K562 (cell line): ENCODE measurements at places on chromosomes 5 and 9.

GRCh38 chr5:136188859-136189258 is 4.1 kb downstream of the SMIM32 start:
- H3K4me3 ChIP-seq, result no peak overlapping the region
- H3K27ac ChIP-seq, result no peak overlapping the region
- H3K27me3 ChIP-seq, result no peaks in the 10 kb centered on the region
- H3K36me3 ChIP-seq, result no peaks in the 10 kb centered on the region
- DNase-seq, result peak; percentile 40

GRCh38 chr9:77325058-77325457 is 147.7 kb downstream of the VPS13A start:
- no peak overlapping the region for H3K27ac ChIP-seq
- no peaks in the 10 kb centered on the region for H3K4me1 ChIP-seq
- DNase-seq, result no peak
- no peaks in the 10 kb centered on the region for H3K27me3 ChIP-seq

DNA sequence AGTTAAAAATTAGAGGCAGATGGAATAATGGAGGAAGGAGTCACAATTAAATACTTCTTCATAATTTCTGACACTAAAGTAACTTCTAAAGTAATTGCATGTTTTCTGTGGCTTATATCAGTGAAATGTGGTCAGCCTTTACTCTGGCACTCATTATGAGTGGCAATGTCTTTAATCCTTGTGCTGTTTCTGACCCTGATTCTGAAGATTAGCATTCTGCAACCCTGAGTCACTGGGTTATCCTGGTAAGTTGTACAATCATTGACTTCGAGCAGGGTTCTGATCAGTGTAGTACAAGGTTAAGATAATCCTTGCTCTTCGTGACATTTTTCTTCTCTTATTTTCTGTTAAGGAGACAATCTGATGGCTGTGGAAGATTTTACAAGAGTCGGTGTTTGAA is 379.4 kb upstream of the RORB start:
- no peaks in the 10 kb centered on the region for H3K36me3 ChIP-seq
- no peaks in the 10 kb centered on the region for H3K4me1 ChIP-seq
- no peak overlapping the region for H3K27ac ChIP-seq
- H3K27me3 ChIP-seq, result no peaks in the 10 kb centered on the region

- H3K36me3 ChIP-seq, result no peaks in the 10 kb centered on the region
- DNase-seq, result no peak
- no peaks in the 10 kb centered on the region for H3K27me3 ChIP-seq
- H3K4me1 ChIP-seq, result no peaks in the 10 kb centered on the region
Observed at GRCh38 chr5:120808606-120809005, 344.5 kb downstream of the PRR16 start.

DNA sequence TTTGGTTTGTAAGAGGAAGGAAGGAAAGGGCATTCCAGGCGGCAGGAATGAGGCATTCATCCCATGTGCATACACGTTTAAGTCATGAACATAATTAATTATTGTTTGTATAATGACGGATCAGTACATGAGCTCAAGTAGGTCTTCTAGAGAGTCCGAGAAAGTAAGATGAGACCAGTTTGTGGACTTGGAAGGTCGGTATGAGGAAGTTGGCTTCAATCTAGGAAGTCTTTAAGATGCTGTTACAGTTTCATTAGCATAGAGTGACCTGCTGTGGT is 2.1 kb downstream of the GTF3C4 start:
- DNase-seq, result no peak
- peaks cover 3% of the 10 kb centered on the region; the same call in 2 of the 3 replicates for H3K4me1 ChIP-seq
- H3K4me3 ChIP-seq, result no peak overlapping the region
- H3K36me3 ChIP-seq, result peaks cover 52% of the 10 kb centered on the region
- no peak overlapping the region; the same call in 2 of the 3 replicates for H3K27ac ChIP-seq

GRCh38 chr5:128615578-128615977 is 77.5 kb upstream of the FBN2 start:
- H3K36me3 ChIP-seq, result no peaks in the 10 kb centered on the region
- H3K27ac ChIP-seq, result no peak overlapping the region
- no peak overlapping the region for H3K4me3 ChIP-seq
- no peak for DNase-seq

DNA sequence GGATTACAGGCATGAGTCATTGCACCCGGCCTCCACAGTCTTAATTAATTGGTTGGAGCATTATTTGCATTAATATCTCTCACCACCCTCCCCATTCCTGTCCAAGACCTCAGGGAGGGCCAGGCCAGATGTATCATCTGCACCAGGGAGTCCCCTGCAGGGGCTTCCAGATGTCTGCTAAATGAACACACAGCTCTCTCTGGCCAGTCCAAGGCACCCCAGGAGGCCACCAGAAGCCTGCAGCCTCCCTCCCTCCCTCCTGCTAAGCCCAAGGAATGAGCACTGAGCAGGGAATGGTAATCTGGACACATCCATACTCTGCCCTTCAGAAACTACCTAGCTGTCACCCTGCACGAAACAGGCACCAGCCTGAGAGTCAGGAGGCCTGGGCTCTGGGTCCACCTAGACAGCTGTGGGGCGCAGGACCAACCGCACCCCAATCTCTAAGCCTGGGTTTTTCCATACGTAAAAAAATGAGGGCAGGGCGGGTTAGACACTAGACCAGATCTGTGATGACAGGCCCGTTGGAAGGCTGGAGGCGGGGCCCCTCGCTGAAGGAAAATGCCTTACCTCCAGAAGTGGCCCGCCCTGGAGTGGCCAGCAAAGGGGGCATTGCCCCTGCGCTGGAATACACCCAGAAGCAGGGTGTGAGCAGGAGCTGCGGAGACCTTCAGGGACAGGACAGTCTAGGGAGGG is 8.3 kb downstream of the CIZ1 start:
- peaks cover 22% of the 10 kb centered on the region for H3K4me1 ChIP-seq
- H3K36me3 ChIP-seq, result peaks cover 84% of the 10 kb centered on the region
- H3K27ac ChIP-seq, result no peak overlapping the region
- H3K27me3 ChIP-seq, result no peaks in the 10 kb centered on the region

- H3K27ac ChIP-seq, result no peak overlapping the region
- H3K36me3 ChIP-seq, result no peaks in the 10 kb centered on the region
- H3K4me1 ChIP-seq, result no peaks in the 10 kb centered on the region
- H3K27me3 ChIP-seq, result peaks cover 4% of the 10 kb centered on the region; the same call in 1 of the 2 replicates
Observed at GRCh38 chr9:88975966-88976889, 15.0 kb upstream of the S1PR3 start.

GRCh38 chr9:2686911-2687310 is 30.4 kb upstream of the KCNV2 start:
- no peak overlapping the region for H3K4me3 ChIP-seq
- H3K4me1 ChIP-seq, result no peaks in the 10 kb centered on the region; the same call in 1 of the 2 replicates
- H3K27me3 ChIP-seq, result no peaks in the 10 kb centered on the region
- no peaks in the 10 kb centered on the region for H3K36me3 ChIP-seq
- H3K27ac ChIP-seq, result no peak overlapping the region

- no peaks in the 10 kb centered on the region for H3K36me3 ChIP-seq
- H3K27ac ChIP-seq, result no peak overlapping the region
- no peak overlapping the region for H3K4me3 ChIP-seq
- H3K4me1 ChIP-seq, result peaks cover 15% of the 10 kb centered on the region
Observed at GRCh38 chr5:57494104-57495098, 11.8 kb upstream of the ACTBL2 start.

DNA sequence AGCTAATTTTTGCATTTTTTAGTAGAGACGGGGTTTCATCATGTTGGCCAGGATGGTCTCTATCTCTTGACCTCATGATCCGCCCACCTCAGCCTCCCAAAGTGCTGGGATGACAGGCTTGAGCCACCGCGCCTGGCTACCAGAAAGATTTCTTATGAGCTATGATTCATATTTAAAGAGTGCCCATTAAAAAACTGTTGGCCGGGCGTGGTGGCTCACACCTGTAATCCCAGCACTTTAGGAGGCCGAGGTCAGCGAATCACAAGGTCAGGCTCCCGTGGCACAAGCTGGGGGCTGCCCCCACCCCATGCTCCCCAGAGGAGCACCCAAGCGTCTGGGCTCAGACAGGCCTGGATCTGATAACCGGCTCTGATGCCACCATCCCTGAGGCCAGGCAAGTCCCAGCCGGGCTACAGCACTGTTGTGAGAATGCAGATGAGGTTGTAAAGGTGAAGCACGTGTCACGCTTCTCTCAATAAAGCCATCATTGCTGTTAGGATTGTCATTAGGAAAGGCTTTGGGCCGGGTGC is 13.9 kb downstream of the QRFP start:
- H3K27ac ChIP-seq, result no peak overlapping the region
- peak; percentile 56 for DNase-seq
- peaks cover 31% of the 10 kb centered on the region; the same call in 1 of the 2 replicates for H3K4me1 ChIP-seq
- no peak overlapping the region for H3K4me3 ChIP-seq
- no peaks in the 10 kb centered on the region for H3K27me3 ChIP-seq
- H3K36me3 ChIP-seq, result peaks cover 92% of the 10 kb centered on the region

GRCh38 chr5:3139499-3139931 is 388.0 kb upstream of the IRX2 start:
- no peaks in the 10 kb centered on the region; the same call in 1 of the 2 replicates for H3K4me1 ChIP-seq
- no peak overlapping the region for H3K4me3 ChIP-seq
- no peak for DNase-seq
- H3K27me3 ChIP-seq, result 0 out of 3 replicates have a peak, but pooled peaks cover 2% of the 10 kb centered on the region
- H3K27ac ChIP-seq, result no peak overlapping the region

GRCh38 chr5:55037046-55037771 is 13.2 kb downstream of the GZMK start:
- H3K4me1 ChIP-seq, result no peaks in the 10 kb centered on the region
- H3K27ac ChIP-seq, result no peak overlapping the region
- no peaks in the 10 kb centered on the region for H3K27me3 ChIP-seq
- H3K4me3 ChIP-seq, result no peak overlapping the region

DNA sequence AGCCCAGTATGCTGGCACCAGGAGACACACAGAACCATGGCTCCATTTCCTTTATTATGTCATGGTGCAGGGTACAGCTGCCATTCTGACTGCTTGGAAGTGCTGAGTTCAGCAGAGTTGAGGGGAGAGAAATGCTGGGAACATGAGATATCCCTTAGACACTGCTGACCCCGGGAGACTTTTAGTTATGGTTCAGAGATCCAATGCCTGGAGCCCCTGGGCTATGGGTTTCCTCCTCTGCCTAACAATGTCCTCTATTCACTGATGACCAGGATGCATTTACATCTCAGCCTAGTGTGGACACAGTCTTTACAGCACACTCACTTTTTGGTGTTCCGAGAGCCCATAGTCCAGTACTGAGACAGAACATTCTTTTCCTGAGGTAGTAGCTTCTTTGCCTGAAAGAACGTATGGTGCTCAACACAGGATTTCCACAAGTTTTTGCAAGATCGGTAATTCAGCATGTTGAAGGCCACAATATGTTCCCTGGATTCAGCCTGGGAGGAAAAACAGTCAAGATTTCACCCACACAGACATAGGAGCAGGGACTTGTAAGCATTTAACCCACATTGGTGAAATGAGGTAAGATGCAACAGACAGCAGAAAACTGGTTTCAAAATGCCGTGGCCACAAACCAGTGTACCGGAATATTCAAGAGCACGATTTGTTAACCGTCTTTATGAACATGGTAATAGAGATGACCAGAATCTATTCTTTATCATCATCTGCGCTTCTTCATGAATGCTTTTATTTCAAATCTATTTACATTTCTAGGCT is 71.3 kb downstream of the PTPN3 start:
- no peak for DNase-seq
- no peaks in the 10 kb centered on the region for H3K4me1 ChIP-seq
- H3K27ac ChIP-seq, result no peak overlapping the region
- no peak overlapping the region for H3K4me3 ChIP-seq

- no peaks in the 10 kb centered on the region for H3K36me3 ChIP-seq
- no peaks in the 10 kb centered on the region for H3K27me3 ChIP-seq
- H3K4me1 ChIP-seq, result no peaks in the 10 kb centered on the region; the same call in 2 of the 3 replicates
- peak; percentile 13 for DNase-seq
- no peak overlapping the region for H3K27ac ChIP-seq
Observed at GRCh38 chr9:33211695-33212393, 28.1 kb upstream of the SPINK4 start.

GRCh38 chr5:142283304-142283703 is 41.5 kb downstream of the SPRY4 start:
- H3K4me3 ChIP-seq, result no peak overlapping the region
- no peak for DNase-seq
- H3K4me1 ChIP-seq, result peaks cover 6% of the 10 kb centered on the region
- H3K27ac ChIP-seq, result no peak overlapping the region
- no peaks in the 10 kb centered on the region for H3K27me3 ChIP-seq
- no peaks in the 10 kb centered on the region for H3K36me3 ChIP-seq

DNA sequence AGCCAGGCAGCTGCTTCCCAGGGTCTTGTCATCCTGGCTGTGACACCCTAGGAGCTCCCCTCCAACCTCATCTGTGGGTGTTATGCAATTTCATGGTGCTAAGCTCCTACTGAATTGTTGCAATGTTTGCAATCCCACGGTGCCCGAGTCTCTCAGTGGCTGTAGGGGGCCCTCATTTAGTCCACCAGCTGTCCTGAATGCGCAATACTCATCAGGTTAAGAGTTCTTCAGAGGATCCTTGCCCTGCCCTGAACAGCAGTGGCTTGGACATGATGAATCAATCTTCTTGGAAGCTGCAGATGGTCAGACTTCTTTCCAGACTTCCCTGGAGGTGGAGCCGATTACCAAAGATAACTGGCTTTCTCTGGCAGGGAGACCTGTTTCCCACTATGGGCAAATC is 584.1 kb downstream of the CCDC171 start:
- no peaks in the 10 kb centered on the region for H3K27me3 ChIP-seq
- DNase-seq, result no peak
- no peaks in the 10 kb centered on the region for H3K4me1 ChIP-seq
- H3K36me3 ChIP-seq, result no peaks in the 10 kb centered on the region
- no peak overlapping the region for H3K27ac ChIP-seq
- H3K4me3 ChIP-seq, result no peak overlapping the region

DNA sequence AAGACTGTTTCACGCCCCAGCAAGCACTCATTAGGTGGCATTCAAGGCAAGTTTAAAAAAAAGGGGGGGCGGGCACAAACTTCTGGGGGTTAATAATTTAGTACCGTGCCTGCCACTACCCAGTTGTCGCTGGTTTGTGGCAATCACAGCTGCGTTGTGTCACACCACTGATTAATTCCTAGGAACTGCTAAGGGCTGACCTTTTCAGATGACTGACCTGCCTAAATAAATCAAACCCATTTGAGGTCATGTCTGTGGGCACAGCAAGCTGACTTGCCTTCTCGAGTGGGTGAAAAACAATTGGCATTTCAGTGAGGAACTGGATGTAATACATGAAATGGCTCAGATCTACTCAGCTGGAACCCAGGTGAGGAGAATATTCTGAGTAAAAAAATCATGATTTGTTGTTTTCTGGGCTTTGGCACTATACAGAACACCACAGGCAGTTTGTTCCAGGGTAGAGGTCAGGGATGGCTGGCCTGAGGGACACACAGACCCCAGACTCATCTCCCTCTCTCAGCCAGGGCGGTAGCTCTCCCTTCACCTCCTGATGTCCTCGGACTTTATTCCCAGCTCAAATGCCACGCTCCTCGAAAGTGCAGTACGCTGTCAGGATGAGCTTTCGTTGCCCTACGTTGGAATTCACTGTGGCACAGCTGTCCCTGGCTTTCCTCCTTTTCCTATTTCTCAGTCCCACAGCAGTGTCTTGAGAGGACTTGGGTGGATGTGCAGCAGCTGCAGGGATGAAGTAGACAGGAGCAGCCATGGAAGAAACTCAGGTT is 15.5 kb upstream of the MGAT1 start:
- no peak overlapping the region for H3K27ac ChIP-seq
- H3K36me3 ChIP-seq, result no peaks in the 10 kb centered on the region

- no peaks in the 10 kb centered on the region for H3K36me3 ChIP-seq
- peak overlapping the region; percentile 12; the same call in 2 of the 3 replicates for H3K27ac ChIP-seq
- H3K27me3 ChIP-seq, result no peaks in the 10 kb centered on the region
- DNase-seq, result no peak
- H3K4me1 ChIP-seq, result no peaks in the 10 kb centered on the region
Observed at GRCh38 chr5:143261748-143262392, 141.6 kb downstream of the NR3C1 start.
